ENCODE measurements at places on chromosomes 2 and 18.

GRCh38 chr2:161796192-161796591, 172.0 kb downstream of the SLC4A10 start:
- DNase-seq, result no peak

DNA sequence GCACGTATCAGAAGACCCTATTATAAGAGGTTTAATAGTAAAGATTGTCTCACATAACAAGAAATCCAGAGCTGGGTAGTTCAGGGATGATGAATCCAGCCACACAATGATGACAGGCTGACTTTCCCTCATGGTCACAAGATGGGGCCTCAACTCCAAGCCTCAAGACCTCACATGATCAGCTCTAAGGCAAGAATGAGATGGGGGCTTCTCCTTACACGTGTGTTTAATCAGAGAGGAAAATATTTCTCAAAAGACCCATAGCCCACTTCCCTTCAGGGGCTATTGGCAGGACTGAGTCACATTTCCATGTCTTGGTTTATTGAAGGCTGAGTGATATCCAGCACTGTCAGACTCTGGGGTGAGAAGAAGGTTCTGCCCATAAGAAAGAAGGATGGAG, 100.2 kb upstream of the FOSL2 start:
- no peak for DNase-seq

- no peak for DNase-seq
These were observed 14.6 kb upstream of the NT5DC4 start for GRCh38 chr2:112706170-112706664.

DNA sequence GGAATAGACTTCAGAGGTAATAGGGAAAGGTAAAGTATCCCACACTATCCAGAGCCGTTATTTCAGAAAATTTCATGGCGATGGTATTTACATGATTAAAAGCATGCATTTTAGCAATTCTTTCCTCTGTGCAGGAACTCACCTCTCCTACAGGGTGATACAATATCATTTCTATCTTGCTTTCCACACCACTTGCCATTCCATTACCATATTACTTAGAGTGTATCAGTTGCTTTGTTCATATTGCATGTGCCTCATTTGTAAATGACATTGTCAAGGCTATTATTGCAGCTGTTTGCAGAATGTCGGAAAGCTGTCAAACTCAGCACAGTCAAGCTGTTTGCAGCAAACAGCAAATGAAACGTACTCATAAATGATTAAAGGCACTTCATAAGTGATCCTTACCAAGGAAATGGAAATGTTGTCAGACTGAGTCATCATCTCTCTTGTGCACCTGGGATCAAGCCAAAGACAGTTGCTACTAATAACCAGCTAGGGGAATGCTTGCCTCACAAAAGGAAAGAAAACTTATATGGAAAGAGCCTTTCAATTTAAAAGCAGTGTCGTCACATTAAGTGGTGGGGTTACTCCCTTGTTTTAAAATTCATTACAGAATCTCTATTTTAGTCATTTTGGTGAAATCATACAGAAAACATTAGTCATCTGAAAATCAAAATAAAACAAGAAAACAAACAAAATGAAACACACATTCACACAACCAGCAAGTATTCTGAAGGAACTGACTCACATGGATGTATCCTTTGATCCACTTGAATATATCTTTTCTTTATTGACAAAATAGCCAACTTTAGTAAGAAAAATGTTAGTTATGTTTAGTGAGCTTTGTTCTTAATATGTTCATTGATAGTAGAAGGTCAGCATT, 1064.1 kb upstream of the CNTNAP5 start:
- peak; percentile 62 for DNase-seq

DNA sequence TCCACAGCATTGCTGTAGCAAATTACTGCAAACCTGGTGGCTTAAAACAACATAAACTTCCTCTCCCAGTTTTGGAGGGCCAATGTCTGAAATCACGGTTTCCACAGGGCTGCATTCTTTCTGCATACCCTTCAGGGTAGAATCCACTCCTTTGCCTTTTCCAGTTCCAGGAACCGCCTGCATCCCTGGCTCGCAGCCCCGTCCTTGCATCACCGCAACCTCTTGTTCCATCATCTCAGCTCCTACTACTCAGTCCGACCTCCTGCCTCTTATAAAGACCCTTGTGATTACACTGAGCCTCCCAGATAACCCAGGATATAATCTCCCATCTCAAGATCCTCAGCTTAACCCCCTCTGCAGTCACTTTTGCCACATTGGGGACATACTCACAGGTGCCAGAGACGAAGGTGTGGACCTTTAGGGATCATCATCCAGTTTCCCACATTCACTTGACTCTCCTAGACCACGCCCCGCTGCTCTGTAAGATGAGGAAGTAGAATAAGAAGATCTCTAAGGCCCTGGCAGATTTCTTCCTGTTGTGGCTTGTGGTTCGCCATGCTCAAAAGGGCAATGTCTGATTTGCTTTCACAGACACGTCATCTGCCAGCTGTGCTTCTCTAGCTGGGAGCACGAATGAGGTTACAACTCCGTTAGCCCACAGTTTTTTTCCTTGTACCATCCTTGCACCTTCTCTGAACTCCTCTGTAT, 103.6 kb upstream of the AGAP1 start:
- DNase-seq, result no peak

DNA sequence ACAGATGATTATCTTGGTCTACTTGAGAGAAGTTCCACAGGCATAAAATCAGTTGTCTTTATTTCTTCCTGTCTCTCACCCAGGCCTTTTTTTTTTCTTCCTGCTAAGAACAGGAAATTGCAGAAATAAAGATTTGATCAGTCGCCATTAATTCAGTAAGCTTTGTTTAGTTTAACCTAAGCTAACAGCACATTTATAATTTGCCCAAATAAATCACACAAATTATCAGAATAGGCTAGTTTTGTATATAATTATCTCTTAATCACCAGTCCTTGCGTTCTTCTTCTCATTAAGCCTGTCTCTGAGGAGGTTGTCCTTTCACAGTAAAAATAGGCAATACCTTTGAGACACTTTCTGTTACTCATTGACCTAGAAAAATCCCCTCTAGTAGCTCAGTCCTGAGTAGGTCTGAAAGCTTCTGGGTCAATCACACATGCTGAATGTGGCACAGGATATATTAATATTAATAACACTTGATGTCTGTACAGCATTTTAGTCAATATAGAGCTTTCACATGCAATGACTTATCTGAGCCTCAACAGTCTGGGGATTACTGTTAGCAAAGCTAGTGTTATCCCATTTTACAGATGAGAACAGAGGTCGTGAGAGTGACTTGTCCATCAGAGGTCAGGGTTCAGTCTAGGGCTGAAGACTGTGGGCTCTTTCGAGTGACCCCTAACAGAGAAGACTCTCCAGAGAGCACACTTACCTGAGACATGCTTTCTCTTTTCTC, 11.2 kb upstream of the STK17B start:
- DNase-seq, result no peak

- no peak for DNase-seq
These were observed 106.7 kb downstream of the NEDD4L start for GRCh38 chr18:58150772-58151171.

DNA sequence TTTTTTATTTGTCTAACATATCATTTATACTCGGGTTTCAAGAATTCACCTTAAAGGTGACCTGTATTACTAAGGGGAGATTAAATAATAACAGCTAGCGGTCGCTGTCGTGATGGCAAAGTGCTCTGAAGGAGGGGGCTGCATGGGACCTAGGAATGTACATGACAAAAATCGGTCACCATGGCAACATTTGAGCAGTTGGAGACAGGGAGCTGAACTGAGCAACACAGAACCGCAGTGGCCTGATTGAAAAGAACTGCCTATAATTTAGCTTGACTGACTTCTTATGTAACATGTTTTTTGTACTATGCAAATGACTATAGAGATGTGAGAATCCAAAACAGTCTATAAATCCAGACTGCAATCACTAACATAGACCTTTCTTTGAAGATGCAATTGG, 34.3 kb upstream of the EPHA4 start:
- no peak for DNase-seq

DNA sequence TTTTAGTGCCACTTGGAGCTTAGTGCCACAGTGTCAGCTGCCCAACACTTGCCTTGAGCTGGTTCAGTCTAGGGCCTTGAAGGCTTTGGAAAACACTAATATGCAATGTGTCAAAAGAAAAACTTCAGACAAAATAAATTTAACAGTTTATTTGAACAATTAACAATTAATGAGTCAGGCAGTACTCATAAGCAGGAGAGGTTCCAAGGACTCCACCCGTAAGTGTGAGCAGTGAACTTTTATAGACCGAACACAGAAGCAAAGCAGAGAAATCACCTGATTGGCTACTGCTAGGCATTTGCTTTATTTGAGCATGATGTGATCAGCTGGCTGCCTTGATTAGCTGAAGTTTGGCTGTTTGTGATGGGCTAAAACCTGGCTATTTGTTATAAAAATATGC, 49.5 kb upstream of the TBC1D8 start:
- no peak for DNase-seq

- DNase-seq, result no peak
These were observed 44.3 kb downstream of the TMEM17 start for GRCh38 chr2:62461707-62462106.

- no peak for DNase-seq
These were observed 164.5 kb upstream of the STON1 start for GRCh38 chr2:48365476-48365875.

GRCh38 chr2:7045601-7046590, 128.7 kb downstream of the RNF144A start:
- DNase-seq, result no peak

DNA sequence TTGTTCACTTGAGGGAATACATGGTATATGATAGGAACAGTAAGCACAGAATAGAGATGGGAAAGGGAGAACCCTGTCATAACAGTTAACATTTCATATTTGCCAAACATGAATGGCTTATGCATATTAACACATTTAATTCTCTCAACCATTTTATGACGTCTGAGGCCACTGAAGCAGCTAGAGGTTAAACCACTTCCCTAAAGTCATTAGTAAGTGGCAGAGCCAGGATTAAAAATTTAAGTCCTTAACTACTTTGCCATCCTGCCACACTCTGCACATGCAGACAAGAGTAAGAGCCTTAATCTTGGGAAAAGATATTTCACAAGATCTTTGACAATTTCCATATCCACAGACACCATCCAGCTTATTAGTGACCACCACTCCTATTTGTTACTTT, 2.1 kb downstream of the LIPT1 start:
- DNase-seq, result no peak

GRCh38 chr18:35130236-35130635, 89.0 kb downstream of the MAPRE2 start:
- no peak for DNase-seq

GRCh38 chr18:46220116-46220515, 115.9 kb downstream of the HAUS1 start:
- DNase-seq, result no peak

DNA sequence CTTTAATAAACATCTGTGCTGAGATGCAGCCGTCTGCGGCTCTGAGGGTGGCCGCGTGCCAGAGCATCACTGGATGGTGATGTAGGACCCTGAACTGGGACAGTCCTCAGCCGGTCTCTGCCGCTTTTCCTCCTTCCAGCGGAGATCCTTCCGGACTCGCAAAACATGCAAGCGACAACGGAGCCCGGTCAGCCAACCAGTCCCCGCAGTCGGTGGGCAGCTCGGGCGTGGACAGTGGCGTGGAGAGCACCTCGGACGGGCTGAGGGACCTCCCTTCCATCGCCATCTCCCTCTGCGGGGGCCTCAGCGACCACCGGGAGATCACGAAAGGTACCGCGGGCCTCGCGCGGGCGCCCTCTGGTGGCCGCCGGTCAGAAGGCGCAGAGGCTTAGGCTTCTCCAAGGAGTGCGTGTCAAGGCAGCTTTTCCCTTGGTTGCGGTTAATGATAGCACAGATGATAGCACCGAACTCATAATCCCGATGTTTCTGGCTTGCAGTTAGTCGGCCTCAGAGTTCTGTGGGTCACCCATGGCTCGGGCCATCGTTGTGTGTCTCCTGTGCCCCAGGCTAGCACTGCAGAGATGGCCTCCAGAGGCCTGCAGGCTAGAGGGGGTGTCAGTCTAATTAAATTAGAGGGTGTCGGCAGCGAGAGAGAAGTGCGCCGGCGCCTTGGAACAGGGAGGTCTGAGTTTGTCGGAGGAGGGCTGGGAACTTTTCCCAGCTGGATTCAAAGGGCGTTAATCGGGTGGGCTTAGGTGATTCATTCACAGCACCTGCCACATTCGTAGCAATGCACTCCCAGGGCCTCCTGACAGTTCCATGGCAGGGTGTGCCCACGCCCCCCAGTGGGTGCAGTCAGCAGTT, 38.5 kb downstream of the LPIN1 start:
- no peak for DNase-seq

GRCh38 chr2:149799013-149799705, 211.6 kb upstream of the MMADHC start:
- DNase-seq, result no peak

DNA sequence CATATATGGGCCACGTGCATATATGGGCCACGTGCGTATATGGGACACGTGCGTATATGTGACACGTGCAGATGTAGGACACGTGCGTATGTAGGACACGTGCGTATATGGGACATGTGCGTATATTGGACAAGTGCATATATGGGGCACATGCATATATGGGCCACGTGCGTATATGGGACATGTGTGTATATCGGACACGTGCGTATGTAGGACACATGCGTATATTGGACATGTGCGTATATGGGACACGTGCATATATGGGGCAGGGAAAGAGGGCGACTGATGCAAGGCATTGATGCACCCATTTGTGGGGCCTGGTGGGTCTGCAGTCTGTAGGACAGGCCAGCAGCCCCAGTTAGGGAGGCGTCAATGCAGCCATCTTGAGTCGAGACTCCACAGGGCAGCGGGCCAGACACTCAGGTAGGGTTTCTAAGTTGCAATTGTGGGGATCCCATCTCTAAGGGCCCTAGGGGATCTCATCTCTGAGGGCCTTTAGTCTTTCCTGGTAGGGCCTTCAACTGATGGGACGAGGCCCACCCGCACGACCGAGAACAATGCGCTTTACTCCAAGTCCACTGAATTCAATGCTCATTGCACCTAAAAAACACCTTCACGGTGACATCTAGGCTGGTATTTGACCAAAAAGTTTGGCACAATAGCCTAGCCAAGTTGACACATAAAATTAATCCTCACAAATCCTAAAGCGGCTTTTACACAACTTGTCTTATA, 92.3 kb upstream of the ZNF516 start:
- no peak for DNase-seq

- DNase-seq, result no peak
These were observed 455 bp upstream of the AGAP1 start for GRCh38 chr2:235493402-235493774.

DNA sequence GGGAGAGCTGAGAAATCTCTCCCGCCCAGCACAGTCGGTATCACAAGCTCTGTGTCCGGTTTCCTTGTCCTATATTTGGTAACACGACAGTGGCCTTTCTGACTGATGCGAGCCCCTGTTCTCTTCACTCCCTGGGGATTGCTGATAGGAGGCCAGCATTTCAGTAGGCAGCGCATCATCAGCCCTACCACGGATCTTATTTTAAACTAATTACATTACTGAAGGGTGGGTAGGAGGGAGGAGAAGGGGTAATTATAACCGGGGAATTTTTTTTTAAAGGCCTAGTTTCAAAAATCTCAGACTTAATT, 125.6 kb upstream of the LGALSL start:
- DNase-seq, result no peak

Measured in NCI-H187 treated with DMSO at 0.1 percent for 48 hours (cell line).